Fibroblast of pulmonary artery (primary cell): ENCODE measurements at places on chromosomes 12 and 14.

DNA sequence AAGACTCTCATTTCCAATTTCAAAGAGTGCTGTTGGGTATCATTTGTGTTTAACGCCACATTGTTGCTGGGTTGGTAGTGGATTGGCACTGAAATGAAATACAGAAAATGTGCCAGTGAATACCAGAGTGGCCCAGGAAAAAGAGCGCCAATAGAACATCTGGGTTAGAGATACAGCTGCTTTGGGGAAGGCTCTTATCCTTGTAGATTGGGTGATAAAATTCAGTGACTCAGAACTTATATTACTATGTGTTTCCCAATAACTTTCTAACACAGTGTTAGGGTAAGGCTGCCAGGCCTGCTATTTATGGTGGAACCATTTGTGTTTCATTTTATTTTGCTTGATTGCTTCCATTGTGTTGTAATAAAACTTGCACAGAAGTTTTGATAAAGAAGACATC, 168.2 kb upstream of the SSTR1 start:
- no peak for DNase-seq

- DNase-seq = no peak
These were observed 2.1 kb downstream of the KIF21A start for GRCh38 chr12:39440781-39441180.

DNA sequence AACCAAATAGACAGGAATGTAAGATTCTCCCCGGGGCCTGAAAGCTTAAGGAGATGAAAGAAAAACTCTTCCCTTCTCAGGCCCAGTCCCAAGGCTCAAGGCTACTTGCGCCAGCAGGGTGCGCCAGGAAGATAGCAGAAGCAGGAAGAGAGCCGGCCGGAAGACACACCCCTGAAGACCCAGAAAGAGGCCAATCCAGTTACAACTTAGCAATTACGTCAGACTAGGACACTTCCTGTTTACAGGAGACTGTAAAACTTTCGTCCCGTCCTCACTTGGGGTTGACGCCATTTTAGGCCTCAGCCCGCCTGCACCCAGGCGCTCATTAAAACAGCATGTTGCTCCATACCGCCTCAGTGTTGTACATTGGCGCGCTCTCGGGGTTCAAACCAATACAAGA, 9.4 kb downstream of the COX16 start:
- DNase-seq = no peak

- no peak for DNase-seq
These were observed 10.6 kb upstream of the TNFRSF1A start for GRCh38 chr12:6352193-6353173.

DNA sequence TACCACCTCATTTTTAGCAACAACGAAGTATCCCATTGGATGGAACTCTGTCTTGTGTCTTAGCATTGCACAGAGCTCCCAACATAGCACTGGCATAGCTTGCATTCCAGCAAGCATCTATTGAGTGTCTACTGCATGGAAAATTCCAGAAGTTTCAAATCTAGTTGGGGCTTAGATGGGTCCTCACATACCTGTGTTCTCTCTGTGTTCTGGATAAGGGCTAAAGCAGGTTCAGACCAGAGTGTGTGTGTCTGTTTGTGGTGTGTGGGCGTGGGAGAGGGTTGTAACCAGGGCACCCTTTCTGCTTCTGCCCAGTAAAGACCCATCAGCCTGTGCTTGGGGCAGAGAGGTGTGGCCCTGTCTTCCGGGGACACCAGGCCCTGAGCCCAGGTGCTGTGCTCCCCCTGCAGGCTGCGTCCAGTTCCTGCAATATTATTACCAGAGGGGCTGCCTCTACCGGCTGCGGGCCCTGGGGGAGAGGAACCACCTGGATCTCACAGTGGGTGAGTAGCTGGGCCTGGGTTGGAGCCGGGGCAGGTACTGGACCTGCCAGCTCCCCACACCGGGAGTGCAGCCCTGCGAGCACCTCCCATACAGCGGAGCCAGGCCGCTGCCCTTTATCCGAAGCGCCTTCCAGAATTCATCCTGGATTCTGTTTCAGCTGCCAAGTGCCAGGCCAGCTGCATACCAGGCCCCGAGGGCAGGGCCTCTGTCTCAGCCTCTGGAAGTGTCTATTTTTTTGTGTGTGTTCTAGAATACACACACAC, 20.3 kb downstream of the RHOF start:
- DNase-seq = peak; percentile 75

- no peak for DNase-seq
These were observed 425.3 kb upstream of the FBXO33 start for GRCh38 chr14:39857376-39858055.

DNA sequence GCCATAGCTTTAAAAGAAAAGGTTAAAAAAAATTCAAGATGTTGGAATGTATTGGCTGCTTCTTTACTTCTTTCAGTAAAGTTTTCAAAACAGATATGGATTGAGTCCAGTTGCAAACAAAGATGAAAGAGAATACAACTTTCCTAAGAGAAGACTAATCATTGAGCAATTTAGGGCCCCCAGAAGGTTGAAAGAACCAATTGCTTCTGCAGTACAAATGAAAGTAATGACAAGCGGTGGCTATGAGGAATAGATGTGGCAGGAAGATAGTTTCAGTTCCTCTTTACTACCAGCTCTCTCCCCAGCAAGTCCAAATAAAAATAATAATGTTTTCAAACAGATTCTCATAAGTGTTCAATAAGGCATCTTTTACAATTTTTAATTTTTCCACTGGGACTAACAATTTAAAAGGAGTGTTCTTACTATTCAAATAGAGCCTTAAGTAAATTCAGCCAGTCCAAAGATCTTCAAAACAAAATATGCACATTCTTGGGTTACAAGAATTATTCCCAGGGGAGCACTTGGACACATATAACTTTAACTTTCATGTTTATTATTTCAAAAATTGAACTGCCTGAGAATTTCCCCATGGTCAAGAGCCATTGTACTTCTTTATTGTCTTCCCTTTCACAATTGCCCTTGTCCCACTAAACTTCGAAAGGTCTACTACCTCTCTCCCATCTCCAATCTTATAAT, 62.3 kb upstream of the PPP1R12A start:
- peak; percentile 7 for DNase-seq

GRCh38 chr12:12266389-12266872, 413 bp downstream of the LRP6 start:
- no peak for DNase-seq

DNA sequence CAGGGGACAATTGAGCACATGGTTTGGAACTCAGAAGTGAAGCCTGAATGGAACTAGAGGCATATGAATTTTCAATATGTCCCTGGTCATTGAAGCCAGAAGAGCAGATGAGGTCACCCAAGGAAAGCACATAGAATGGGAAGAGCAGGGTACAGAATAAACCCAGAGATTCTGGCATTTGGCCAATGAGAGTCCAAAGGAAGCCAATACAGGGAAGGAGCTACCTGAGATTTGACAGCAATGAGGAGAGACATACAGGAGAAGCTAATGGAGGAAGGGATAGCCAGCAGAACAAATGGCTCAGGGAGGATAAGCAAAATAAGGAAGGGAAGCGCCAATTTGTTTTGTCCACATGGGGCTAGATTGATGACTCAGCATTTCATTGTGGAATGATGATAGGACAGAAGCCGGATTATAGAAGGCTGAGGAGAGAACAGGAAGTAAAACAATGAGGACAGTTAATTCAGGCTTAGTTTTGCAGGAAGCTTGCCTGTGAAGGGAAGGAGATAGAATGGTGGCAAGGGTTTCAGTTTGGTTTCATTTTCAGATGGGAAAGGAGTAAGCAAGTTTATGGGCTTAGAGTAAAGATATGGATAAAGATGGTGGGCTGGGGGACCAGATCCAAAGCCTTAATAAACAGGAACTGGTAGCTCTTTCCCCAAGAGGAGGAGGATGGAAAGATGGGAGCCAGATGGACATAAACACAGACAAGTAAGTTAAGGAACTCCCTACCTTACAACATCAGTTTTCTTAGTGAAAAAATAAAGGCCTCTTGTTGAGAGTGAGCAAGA, 3.2 kb upstream of the SPTSSA start:
- DNase-seq = peak; percentile 79

DNA sequence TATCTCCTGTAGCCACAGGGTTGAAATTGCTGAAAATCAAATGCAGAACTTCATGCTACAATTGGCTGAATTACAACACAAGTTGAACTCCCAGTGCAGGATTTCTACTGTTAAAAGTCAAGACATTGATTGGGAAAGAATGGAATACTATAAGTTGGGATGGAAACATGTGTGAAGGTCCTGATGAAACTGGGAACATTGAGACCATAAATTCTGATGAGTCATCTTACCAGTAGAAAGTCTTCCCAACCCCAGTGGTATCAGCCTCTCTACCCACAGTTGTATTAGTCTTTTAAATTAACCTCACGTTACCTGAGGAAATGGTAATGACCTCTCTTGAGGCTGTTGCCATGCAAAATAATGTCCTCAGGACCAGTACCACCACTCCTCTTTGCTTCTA, 27.4 kb upstream of the DYRK2 start:
- DNase-seq = no peak
